ENCODE measurements at places on chromosomes 11 and 22.

- no peak for DNase-seq
Measured at GRCh38 chr22:46415776-46416519, 80.4 kb downstream of the TRMU start.

GRCh38 chr11:70700453-70700852 is 302.1 kb downstream of the CTTN start:
- DNase-seq, result no peak

GRCh38 chr11:30580573-30580972 is 5.6 kb downstream of the MPPED2 start:
- DNase-seq, result no peak

DNA sequence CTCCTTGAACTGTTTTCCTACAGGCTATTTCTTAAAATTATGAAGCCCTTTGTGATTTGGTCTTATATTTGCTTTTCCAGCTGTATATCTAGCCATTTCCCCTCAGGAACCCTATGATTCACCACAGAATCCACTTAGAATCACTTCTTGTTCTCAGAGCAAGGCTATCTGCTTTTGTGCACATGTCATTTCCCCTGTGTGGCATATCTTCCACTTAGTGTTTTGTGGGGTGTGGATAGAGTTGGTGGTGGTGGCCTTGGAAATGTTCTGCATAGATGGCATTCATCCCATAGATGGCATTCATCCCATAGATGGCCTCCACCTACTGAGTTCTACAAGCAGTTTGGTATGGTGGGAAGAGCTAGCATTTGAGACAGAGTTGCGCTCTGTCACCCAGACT is 44.7 kb downstream of the SWAP70 start:
- no peak for DNase-seq

GRCh38 chr11:69376155-69377028 is 82.4 kb downstream of the MYEOV start:
- no peak for DNase-seq

GRCh38 chr11:63610604-63611394 is 3.4 kb downstream of the PLAAT3 start:
- no peak for DNase-seq

GRCh38 chr11:105392556-105392955 is 217.3 kb upstream of the GRIA4 start:
- no peak for DNase-seq

DNA sequence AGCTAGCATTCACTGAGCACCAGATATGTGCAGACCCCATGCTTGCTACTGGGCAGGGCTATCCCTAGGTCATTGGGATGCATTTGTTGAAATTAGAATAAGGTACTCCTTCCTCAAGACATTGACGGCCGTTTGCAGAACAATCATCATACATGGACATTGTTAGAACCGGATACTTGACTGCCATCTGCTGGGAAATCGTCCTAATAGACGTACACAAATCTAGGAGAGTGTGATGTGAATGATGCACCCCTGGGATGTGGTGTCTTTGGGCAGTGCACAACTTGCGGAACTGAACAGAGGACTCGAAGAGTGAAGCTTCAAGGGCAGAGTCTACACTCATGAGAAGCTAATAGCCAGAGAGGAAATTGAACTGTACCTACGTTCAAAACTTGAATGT is 35.9 kb downstream of the MYO18B start:
- no peak for DNase-seq

DNA sequence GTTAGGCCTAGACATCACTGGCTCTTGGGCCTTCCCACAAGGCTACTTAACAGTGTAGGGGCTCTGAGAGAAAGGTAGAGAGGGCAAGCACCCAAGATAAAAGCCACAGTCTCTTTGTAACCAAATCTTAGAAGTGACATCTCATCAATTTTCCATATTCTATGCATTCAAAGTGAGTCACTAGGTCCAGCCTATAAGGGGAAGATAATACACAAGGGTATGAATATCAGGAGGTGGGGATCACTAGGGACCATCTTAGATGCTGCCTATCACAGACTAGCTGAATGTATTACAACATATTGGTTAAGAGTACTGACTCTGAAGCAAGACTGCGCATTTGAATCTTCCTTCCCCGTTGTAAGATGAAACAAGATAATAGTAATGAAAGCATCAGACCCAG is 144.1 kb downstream of the RBFOX2 start:
- no peak for DNase-seq

DNA sequence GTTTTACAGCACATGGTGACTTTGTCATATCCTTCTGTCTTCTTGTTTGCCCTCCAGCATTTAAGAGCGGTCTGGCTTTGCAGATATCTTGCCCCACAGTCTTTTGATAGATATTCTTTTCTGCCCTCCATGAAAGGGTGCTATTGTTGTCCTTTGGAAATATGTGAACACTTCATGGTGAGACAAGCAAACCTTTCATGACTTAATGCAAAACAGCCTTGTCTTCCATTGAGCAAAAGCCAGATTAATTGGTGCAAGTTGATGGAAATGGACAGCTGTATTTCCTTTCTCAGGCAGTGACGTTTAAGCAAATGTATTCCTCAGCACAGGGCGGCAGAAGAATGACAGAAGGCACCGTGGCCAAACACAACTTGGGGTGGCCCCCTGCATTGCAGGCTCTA is 4.4 kb downstream of the DCPS start:
- no peak for DNase-seq

DNA sequence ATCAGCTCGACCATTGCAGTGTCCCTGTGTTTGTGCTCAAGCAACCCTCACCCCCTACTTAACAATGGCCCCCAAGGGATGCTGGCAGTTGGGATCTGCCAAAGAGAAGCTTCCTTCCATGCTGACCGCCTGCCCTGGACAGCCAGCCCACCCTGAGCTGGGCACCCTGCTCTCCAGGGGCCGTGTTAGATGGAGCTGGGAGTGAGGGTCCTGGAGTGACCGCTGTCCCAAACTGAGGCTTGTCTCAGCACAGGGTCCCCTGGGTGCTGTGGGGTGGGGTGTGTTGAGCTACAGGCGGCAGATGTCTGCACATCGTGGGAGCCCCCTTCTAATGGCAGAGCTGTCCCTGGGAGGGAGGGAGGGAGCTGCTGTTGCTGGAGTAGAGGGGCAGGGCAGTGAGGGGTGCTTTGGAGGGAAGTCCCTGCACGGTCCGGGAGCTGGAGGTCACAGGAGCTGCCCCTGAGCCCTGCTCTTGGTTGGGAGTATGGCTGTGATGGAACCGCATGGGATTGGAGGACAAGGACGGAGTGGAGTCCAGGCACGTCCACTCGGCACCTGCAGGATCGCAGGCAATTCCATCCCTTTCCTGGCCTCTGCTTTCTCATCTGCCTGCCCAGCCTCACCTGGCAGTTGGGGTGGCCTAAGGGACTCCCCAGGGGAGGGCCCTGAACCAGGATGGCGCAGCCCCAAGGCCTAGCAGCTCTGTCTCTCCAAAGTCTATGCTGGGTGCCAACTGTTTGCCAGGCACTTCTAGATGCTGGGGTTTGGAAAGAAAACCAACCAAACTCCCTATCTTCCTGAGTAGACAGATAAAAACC is 126.3 kb downstream of the ARHGAP8 start:
- no peak for DNase-seq

DNA sequence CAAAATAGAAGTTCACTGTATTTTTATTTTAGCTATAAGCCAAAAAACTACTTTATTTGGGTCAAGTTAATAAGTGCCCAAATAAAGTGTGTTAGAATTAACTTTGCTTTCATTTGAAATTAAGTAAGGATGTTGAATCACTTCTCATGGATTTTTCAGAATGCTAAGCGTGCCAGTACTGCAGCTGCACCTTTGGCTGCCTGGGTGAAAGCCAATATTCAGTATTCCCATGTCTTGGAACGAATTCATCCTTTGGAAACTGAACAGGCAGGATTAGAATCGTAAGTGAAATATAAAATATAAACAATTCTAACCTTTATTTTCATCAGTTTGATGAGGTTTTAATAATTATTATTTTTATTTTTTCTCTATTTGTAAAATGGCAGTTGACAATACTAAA is 113.6 kb downstream of the DYNC2H1 start:
- no peak for DNase-seq

- no peak for DNase-seq
Measured at GRCh38 chr11:78228467-78228866, 39.7 kb downstream of the USP35 start.

All from stimulated activated CD4-positive, alpha-beta T cell treated with anti-CD3 and anti-CD28 coated beads, Interleukin-1b, Interleukin-23, amount 100 ng/mL, for 48 hours (primary cell).